Activated CD4-positive, alpha-beta T cell treated with anti-CD3 and anti-CD28 coated beads for 48 hours (primary cell): ENCODE measurements at places on chromosomes 2 and 18.

DNA sequence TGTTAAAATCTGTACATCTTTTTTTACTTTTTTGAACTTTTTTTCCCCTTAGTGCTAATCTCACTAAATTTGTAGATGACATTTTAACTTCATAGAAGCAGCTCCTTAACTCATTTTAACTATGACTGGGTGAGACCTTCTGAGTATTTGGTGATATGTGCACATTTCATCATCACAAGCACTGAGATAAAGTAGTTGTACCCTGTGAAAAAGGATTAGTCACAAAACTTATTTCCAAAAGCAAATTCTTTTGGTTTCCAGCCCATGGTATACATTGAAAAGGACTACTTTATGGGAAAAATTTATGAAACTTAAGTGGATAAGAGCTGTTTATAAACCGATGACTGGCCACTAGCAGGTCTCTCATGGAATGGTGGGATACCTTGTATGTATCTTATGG is 581.5 kb downstream of the PLCL1 start:
- no peak for DNase-seq

- no peak for DNase-seq
These were observed 6.9 kb downstream of the CENPA start for GRCh38 chr2:26792720-26793119.

- no peak for DNase-seq
These were observed 368.0 kb downstream of the SLC4A3 start for GRCh38 chr2:219995399-219995798.

- DNase-seq, result no peak
These were observed 53.9 kb downstream of the TCF7L1 start for GRCh38 chr2:85187069-85187468.
